ENCODE measurements at places on chromosomes 2 and 18.

- no peak for DNase-seq
These were observed 5.6 kb upstream of the SMIM21 start for GRCh38 chr18:75433098-75433497.

- DNase-seq: no peak
These were observed 67.6 kb downstream of the RALBP1 start for GRCh38 chr18:9542924-9543323.

GRCh38 chr2:41414486-41415230, 633.2 kb upstream of the PKDCC start:
- no peak for DNase-seq

DNA sequence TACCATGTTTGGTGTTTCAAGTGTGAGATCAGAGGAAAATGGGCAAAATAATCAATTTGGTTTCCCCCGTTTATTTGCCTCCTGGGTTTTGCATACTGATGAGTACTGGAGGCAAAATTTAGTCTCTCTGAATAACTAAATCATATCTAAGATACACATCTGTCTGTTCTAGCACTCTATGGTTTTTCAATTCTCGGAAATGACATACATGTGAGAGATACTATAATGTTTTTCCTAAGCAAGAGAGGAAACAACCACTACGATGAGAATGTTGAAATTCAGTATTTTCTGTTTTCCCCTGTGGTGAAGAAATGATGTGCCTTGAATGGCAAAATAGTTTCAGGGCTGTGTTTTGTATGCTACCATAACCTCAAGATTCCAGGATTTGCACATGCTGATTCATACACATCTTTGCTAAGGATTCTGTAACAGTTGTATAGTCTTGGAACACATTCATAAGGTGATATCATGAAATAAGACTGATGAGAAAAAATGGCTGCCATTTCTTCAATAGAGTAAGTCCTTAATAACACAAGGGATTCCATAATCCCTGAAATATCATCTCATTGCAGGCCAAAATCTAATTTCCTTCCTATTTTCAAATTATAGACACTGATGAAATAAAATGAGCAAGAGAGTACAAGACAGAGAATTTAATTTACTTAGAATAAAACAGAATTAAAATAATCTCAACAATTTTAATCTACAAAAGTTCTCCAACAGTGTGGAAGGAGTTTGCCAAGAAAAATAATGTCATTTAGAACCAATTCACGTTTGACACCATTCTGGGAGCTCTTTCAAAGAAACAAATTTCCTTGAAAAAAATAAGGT, 316.6 kb downstream of the FIGN start:
- no peak for DNase-seq

DNA sequence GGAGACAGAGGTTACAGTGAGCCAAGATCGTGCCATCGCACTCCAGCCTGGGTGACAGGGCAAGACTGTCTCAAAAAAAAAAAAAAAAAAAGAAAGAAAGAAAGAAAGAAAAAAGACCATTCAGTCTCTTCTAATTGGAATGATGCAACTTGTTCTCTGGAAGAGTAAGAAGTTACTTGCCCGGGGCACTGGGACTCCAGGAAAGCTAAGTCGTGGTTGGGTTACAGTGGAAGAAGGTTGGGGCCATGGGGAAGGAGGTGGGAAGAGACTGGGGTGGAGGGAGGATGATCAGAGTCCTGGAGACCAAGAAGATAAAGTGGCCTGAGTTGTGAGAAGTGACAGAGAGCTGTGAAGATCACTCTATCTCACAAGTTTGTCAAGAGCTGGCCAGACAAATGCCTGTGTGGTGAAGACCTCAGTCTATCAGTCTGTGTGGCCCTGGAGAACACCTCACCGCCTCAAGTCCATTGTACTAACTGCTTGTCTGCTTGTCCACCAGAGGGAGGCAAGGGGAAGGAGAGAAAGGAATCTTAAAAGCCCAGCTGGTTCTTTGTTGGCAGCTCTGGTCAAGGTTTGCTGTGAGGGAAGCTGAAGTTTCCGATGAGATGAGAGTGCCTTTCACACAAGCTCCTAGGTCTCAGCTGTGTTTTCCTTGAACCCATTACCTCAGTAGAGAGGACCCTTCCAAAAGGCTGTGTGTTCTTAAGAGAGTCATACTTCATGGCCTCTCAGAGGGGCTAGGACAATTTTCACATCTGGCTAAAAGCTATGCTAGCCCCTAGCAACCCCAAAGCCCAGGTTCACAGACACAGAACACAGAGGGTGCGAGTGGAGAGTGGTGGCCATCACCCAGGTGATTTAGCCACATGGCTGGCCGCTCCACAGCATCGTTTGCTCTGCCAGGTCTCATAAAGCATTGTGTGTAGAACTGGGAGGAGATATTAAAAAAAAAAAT, 72.0 kb upstream of the TMEM178A start:
- no peak for DNase-seq

GRCh38 chr2:132627536-132627935, 42.5 kb downstream of the LYPD1 start:
- DNase-seq: no peak

DNA sequence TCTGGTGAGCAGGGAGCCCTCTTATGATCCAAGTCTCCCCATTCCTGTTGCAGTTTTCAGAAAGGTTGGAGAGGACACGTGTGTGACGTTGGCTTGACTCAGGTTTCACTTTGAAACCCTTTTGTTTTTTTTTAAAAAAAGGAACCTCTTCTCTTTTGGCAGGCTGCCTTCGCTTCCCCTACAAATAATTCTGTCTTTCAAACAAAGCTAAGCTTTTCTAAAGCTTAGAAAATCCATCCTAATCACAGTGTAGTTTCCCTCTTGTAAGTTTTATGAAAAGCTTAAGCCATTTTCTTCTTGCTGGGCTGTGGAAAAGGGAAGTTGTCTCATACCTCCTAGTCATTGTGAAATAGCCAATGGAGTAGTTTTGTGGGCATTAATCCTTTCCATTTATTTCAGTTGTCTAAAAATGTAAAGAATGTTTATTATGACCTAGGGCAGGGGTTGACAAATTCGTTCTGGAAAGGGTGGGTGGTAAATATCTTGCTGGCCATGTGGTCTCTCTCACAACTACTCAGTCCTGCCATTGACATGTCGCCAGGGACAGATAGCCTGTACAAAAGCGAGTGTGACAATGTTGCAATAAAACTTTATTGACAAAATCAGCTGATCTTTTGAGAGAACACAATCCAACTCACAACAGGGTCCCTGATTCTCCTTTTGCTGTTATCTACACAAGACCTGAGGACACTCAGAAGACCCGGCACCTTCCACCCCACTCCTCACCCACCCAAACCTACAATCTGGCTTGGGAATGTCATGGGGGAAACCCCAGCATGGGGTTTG, 878.8 kb downstream of the RNF144A start:
- no peak for DNase-seq

GRCh38 chr2:159516241-159516758, 100.0 kb downstream of the BAZ2B start:
- peak; percentile 8 for DNase-seq

DNA sequence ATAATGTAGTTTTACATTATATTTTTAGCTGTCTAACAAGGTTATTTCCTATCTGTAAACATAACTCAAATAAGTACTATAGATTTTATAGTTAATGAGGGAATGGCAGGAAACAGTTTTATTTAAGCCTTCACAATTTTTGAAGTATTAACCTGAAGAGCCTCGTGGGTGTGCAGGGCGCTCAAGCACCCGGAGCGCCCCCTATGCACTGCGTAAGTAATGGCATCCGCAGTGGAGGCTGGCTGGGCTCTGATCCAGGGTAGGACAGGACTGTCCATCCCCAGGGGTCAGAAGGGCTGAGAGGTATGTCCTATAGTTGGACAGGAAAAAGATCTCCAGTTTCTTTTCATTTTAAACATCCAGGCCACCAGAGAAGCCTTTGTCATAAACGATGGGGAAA, 8.2 kb upstream of the GBX2 start:
- no peak for DNase-seq

DNA sequence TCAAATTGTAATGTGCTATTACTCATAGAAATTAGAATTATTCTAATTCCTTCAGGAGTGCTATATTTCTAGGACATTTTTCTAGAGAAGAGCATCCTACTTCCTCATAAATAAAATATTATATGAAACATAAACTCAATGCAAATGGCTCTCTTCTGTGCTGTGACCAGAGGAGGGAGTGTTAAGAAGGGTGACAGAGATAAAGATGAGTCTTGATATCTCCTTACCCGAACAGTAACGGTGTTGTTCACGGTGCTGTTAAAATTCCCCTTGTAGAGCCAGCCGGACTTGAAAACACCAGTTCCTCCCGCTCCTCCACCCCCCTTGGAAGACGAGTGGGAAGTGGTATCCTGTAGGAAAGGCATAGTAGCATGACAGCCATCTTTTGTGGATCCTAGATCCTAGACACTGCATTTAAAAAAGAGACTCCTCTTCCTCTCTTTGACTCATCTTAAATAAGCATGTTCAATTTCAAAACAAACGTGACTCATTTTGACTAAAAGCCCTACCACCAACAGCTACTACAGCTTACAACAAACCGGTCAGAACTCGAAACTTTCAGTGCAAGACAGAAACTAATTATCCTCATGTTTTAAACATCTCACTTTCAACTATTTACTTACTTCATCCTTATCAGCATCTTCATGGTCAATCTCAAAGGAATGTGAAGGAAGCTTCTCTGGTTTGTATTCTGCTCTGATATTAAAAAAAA, 156.3 kb downstream of the DOCK10 start:
- no peak for DNase-seq

GRCh38 chr2:19911808-19912509, 10.2 kb upstream of the TTC32 start:
- DNase-seq: no peak

DNA sequence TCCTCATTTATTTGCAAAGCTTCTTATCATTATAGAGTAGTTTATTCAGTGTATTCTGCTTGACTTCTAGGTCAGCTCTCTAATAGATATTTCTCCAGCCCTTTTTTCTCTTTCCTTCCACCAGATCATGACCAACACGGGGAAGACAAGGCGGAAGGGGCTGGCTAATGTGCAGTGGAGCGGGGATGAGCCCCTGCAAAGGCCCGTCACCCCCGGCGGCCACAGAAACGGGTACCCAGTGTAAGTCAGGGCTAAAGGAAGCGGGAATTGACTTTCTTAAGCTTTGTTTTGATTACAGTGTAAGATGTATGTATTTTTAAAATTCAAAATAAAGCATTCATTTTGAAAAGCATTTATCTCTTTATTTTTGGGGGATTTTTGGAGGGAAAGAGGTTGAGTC, 50.7 kb upstream of the B3GNT7 start:
- no peak for DNase-seq

GRCh38 chr18:35239314-35239713, 1.5 kb upstream of the ZNF397 start:
- DNase-seq: no peak

DNA sequence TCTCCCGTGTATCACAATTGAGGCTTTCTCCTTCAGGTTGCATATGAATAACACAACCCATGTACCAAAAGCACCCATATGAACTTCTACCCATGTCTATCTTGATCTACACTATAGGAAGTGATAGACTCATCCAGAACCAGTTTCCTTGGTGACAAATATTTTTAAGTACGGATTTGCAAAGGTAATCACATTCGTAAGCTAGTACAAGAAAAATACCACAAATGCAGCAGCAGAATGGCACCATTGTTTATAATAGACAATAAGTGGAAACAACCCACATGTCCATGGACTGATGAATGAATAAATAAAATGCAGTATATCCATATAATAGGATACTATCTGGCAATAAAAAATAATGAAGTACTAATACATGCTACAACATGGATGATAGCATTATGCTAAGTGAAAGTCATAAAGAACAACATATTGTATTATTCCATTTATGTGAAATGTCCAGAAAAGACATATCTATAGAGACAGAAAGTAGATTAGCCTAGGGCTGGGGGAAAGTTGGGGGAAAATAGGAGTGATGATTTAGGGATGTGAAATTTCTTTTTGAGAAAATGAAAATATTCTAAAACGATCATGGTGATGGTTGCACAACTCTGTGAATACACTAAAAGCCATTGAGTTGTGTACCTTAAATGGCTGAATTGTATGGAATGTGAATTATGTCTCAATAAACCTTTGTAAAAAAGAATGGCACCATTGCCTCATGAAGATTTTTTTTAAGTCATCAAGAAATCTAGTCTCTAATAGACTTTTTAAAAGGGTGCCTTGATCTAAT, 3.4 kb upstream of the CCDC88A start:
- no peak for DNase-seq

GRCh38 chr18:78292618-78293380, 686.8 kb upstream of the SALL3 start:
- DNase-seq: no peak

DNA sequence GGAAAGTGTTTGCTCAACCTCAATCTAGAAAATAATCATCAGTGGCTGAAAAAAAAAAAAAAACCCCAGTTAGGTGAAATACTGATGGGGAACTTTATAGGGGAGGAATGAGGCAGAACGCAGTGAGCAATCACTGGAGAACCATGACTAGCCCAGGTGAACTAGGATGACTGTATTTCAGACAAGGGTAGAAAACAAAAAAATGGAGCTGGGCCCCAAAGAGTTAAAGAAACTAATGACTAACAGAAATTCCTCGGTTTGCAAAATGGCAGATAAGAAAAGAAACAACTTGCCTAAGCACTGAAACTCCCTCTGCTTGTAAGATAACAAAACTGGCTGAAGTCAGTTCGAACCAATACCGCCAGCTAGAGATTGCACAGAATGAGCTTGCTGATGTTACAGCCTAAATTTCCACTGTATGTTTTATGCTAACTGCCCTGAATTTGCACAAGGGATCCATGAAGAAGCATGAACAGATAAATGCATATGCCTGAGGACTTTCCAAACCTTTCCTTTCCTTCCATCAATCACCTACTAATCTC, 245.9 kb downstream of the METTL4 start:
- no peak for DNase-seq

GRCh38 chr2:241359481-241360045, 3.5 kb downstream of the FARP2 start:
- DNase-seq: no peak

- DNase-seq: no peak
These were observed 2.6 kb upstream of the TMEFF2 start for GRCh38 chr2:192197357-192197756.

- no peak for DNase-seq
These were observed 86.0 kb downstream of the TACR1 start for GRCh38 chr2:75113231-75113869.

DNA sequence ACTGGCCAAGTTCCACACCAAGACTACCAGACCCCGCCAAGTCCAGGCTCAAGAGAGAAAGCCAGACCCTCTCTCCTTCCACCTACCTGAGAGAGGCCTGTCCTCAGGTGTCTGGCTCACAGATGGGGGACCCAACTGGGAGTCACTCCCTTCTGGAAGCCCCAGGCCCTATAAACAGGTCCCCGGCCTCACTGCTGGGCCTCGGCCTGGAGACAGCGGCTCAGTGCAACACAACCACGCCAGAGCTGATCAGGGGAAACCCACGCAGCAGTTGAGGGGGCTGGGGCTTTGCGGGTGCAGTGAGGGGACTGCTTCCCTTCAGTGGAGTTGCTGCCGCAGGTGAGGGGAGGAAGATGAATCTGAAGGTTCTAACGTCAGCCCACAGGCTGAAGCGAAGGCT, 22.8 kb upstream of the C1QL2 start:
- no peak for DNase-seq

- no peak for DNase-seq
These were observed 11.9 kb upstream of the ASPRV1 start for GRCh38 chr2:69973335-69973735.

GRCh38 chr2:144078106-144078505, 441.8 kb downstream of the ZEB2 start:
- no peak for DNase-seq
